ENCODE measurements at places on chromosomes 13 and 19.

DNA sequence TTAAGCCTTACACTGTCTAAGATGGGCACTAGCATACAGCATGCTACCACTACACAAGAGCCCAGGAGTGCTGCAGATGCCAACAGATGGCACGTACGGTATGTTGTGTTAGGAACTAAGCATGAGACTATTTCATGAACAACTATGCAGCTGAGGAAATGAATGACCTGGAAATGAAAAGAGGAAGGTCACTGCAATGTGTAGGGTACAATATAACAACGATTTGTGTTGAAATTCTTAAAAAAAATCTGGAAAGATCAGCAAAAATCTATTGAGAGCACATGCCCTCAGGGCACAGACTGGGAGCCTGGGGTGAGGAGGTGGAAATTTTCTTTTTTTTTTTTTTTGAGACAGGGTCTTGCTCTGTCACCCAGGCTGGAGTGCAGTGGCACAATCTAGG, 14.4 kb downstream of the HAUS8 start:
- no peak for DNase-seq

GRCh38 chr13:98506322-98506721, 70.6 kb downstream of the STK24 start:
- DNase-seq, result no peak

DNA sequence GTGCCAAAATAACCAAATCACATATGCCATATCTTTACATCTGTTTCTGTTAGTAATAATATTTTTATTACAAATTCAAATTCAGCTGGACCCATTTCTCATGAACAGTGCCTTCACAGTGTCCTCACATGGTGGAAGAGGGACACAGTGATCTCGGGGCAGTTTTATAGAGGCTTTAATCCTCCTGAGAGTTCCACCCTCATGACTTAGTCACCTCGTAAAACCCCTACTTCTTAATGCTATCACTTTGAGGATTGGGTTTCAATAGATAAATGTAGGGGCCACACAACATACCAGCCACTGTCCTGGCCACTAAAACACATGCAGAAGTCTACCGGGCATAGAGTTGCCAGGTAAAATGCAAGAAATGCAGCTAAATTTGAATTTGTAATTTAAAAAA, 201.5 kb downstream of the MYO16 start:
- no peak for DNase-seq

DNA sequence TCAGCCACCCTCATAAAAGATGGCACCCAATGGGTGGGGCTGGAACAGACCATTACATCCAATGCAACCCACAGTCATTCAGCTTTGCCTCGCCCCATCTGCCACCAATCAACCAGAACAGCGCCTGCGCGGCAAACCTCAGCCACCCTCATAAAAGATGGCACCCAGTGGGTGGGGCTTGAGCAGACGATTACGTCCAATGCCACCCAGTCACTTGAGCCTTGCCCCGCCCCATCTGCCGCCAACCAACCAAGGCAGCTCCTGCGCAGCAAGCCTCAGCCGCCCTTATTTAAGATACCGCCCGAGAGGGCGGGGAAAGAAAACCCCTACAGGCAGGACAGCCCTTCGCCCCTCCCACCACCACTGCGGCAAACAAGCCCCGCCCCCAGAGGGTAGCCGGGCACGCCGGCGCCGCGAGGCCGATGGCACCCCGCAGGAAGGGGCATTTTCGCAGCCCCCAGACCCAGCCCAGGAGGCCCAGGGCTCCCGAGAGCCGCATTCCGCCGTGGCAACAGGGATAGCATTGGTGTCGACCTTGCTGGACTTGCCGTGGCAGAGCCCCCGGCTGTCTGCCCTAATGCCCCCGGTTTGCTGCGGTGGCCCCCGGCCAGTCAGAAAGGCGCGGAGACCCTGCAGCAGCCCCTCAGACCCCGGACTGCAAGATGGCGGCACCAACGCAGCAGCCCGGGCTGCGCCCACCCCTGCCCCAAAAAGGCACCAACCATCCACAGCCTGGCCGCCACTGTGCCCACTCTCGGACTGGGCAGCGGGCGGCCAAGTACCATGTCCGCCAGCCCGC, 675 bp downstream of the PEG3 start:
- no peak for DNase-seq

DNA sequence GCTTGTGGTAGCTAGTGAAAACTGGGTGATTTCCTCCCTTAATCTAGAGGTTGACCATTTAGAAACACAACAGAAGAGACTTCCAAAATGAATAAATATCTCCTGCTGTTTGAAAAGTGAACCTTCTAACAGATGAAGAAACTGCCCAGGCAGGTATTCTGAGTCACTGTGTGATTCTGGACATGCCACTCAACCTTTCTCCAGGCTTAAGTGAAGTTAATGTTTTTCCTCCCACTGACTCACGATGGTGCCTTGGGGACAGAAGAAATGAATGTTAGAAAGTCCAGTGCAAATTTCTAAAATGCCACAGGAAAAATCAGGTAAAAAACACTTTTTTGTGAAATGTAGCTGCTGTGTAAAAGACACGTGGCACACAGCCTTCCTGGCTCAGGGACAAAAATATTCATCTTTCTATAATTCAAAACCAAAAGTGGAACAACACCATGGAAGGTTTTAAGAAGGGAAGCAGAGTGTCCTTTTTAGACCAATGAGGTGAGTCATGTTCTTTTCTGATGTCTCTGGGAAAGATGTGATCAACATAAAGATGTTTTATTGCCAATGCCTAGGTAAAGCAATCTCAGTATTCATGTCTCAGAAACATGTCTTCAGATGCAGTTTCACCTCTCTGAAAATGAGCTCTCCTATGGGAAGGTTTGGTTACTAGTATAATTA, 9.1 kb downstream of the UBE2L5 start:
- DNase-seq, result no peak

- no peak for DNase-seq
Measured at GRCh38 chr13:25847635-25848626, 203.9 kb downstream of the SHISA2 start.

GRCh38 chr13:58729361-58729760, 1097.8 kb downstream of the PCDH17 start:
- DNase-seq, result no peak

Measured in stimulated activated CD4-positive, alpha-beta T cell treated with anti-CD3 and anti-CD28 coated beads, Interleukin-4, amount 100 ng/mL, for 4 hours (primary cell).